Smooth muscle cell of the umbilical artery (primary cell): ENCODE measurements at places on chromosomes 2 and 18. TPM values are rescaled to one million over a fixed set of nuclear protein-coding genes. Genes with fewer than 3 reads are reported as not detected.

Gene CRYGC
- not detected in 2 replicates for total RNA-seq

Gene IHH
- total RNA-seq = not detected in 2 replicates

Gene RAD51AP2
- not detected in 2 replicates for total RNA-seq

Gene TOGARAM2
- 0.09 TPM in 1 of 2 replicates, not detected in the other for total RNA-seq

Gene TMEM37
- 0.30 TPM in 1 of 2 replicates, not detected in the other for total RNA-seq

Gene GALR1
- total RNA-seq = not detected in 2 replicates

Gene DLGAP1
- not detected in 2 replicates for total RNA-seq

Gene ARL5A
- total RNA-seq = 74.2 and 123 TPM in 2 replicates

Gene ZNF521
- total RNA-seq = 13.1 and 19.6 TPM in 2 replicates

Gene PRKRA
- 44.8 and 57.2 TPM in 2 replicates for total RNA-seq

Gene CCDC102B
- total RNA-seq = 2.4 and 2.9 TPM in 2 replicates

Gene MAP3K19
- not detected in 2 replicates for total RNA-seq

Gene M1AP
- total RNA-seq = under 0.01 and 0.05 TPM in 2 replicates

Gene LINC00305
- not detected in 2 replicates for total RNA-seq

Gene SLC23A3
- total RNA-seq = 0.89 and 2.8 TPM in 2 replicates

Gene ABCB11
- total RNA-seq = not detected in 2 replicates

Gene GALNT13
- 2.7 TPM in 1 of 2 replicates, not detected in the other for total RNA-seq

Gene RSAD2
- 0.23 and 0.30 TPM in 2 replicates for total RNA-seq

Gene LCT
- total RNA-seq = not detected in 2 replicates

Gene FOXD4L1
- total RNA-seq = 0.05 and 0.30 TPM in 2 replicates

Gene PDE6D
- total RNA-seq = 15.7 and 19.8 TPM in 2 replicates

Gene DNAH7
- total RNA-seq = 0.28 and 0.30 TPM in 2 replicates

Gene MBD2
- total RNA-seq = 15.4 and 18.0 TPM in 2 replicates

Gene SCYGR5
- total RNA-seq = not detected in 2 replicates

Gene FLACC1
- total RNA-seq = 0.89 and 1.7 TPM in 2 replicates

Gene SMC6
- 25.2 and 46.7 TPM in 2 replicates for total RNA-seq

Gene ARHGAP15
- not detected in 2 replicates for total RNA-seq

Gene SLC38A11
- total RNA-seq = under 0.01 and 0.23 TPM in 2 replicates

Gene POTEE
- total RNA-seq = under 0.01 TPM in 1 of 2 replicates, not detected in the other

Gene POTEJ
- not detected in 2 replicates for total RNA-seq

Gene KCNK3
- 0.30 and 0.46 TPM in 2 replicates for total RNA-seq

Gene IDH1
- total RNA-seq = 228 and 311 TPM in 2 replicates

Gene NT5C1B
- not detected in 2 replicates for total RNA-seq

Gene CIAO1
- total RNA-seq = 76.2 and 91.8 TPM in 2 replicates

Gene AQP12B
- not detected in 2 replicates for total RNA-seq

Gene CHRNG
- not detected in 2 replicates for total RNA-seq

Gene IRS1
- 10.4 and 26.7 TPM in 2 replicates for total RNA-seq

Gene MALL
- 0.30 and 1.2 TPM in 2 replicates for total RNA-seq

Gene REG1B
- not detected in 2 replicates for total RNA-seq
